ENCODE measurements at places on chromosomes 5 and 9.

DNA sequence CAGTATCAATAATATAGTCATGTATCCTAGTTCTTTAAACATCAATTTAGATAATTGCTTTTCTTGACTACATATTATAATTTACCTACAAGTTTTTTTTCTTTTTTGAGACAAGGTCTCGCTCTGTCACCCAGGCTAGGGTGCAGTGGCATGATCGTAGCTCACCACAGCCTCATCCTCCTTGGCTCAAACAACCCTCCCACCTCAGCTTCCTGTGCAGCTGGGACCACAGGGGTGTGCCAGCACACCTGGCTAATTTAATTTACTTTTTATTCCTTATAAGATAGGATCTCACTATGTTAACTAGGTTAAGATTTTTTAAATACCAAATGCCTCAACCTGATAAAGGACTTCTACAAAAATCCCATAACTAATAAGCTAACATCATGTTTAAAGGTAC lies 21.1 kb downstream of the UIMC1 start:
- no peak for DNase-seq

GRCh38 chr5:141958113-141958512 lies at the start of gene PCDH12:
Gene PCDH12 (minus strand): TSS chr5:141958202. CDS start chr5:141957851, 351 bp downstream.
- DNase-seq = no peak

GRCh38 chr9:112012026-112012902 lies 115.7 kb downstream of the UGCG start:
- peak; percentile 74 for DNase-seq

DNA sequence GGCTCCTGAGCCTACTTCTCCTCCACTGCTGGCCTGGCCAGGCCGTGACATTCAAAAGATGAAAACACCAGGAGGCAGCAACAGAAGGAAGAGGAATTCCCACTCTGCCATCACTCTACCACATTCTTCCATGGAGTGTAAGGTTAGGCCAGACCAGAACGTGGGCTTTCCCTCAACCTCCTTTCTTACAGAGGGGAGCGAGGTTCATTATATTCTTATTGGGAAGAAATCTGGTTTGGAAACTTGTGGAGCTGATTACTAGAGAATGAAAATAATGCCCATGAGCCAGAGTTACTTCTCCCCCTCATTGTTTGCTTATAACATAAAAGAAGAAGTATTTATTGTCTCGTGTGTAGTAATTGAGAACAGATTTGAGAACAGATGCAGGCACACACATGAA lies 136.3 kb upstream of the BASP1 start:
- DNase-seq = no peak

DNA sequence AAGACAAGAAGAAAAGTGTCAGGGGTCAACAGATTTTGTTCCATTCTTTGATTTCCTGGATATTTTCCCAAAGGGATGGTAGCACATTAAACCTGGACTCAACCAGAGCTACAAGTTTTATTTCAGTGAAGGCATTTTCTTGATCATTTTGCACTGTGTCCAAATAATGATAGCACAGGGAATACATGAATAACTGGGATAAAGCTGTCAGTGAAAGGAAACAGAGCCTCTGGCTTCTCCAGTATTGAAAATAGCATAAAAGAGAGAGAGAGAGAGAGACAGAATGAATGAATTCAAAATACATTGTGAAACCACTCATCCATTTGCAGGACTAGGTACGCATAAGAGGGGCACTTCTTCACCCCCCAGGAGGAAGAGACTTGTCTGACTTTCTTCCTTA lies 43.0 kb downstream of the SEMA5A start:
- no peak for DNase-seq

GRCh38 chr9:113548221-113549041 lies 84.9 kb downstream of the RGS3 start:
- DNase-seq = no peak

DNA sequence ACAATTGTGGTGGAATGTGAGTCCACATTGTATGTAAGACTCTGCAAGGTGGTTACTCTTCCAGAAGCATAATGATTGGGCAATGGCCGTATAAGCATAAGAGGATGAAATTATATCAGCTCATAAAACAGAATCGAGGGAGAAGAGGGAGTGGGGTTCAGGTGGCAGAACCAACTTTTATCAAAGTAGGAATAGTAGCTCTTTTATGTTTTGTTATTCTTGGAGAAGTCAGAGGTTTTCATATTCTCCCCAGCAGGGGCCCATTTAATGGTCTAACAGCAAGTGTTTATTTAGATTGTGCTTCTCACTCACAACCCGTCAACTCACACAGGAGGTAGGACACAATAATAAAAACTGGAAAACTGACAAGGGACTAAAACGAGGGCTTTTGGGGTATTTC lies 291.3 kb upstream of the CD180 start:
- DNase-seq = no peak

GRCh38 chr5:60514152-60514551 lies 185.8 kb downstream of the DEPDC1B start:
- no peak for DNase-seq

GRCh38 chr9:127559247-127559680 lies 52.8 kb upstream of the STXBP1 start:
- no peak for DNase-seq

DNA sequence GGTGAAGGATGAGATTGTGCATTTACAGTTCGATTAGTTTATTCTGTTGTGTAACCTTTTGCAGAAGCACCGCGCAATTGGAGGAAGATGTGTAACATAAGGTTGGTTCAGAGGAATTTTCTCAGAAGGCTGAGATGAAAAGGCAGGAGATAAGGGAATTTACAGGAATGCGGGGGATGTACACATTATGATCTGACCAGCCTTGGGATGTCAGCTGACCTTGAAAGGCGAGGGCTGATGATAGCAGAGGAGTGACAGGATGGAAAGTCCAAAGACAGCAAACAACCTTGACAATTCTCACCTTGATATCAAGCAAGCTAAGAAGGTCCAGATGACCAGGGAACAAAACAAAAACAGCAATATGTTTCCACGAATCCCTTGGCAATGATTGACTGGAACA lies 88.8 kb downstream of the OTULIN start:
- DNase-seq = no peak

GRCh38 chr5:115858396-115858795 lies 16.7 kb downstream of the AP3S1 start:
- DNase-seq = no peak

Measured in HTR-8/SVneo (cell line).